B cell (primary cell): ENCODE measurements at places on chromosomes 2 and 18.

DNA sequence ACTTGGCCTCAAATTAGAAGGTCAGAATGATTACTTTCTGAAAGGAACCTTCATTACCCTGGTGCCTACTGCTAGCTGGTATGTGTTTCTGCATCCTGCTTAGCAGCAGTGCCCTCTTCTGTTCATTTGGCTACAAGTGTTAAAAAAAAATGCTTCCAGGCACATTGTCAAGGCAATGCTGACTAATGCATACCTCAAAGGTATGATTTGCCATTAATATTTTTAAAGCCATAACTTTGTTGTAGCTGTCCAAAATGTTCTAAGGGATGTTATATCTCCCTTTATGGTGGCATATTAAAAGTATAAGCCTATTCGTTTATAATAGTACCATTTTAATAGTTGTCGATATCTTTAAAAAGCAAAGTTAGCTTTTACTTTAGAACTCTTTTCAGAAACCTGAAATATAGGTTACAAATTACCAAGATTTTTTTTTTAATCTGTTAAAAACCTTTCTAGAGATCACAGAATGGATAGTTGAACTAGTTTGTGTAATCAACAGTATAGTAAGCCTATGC lies 52.0 kb upstream of the FAM171B start:
- DNase-seq, result peak; percentile 37

DNA sequence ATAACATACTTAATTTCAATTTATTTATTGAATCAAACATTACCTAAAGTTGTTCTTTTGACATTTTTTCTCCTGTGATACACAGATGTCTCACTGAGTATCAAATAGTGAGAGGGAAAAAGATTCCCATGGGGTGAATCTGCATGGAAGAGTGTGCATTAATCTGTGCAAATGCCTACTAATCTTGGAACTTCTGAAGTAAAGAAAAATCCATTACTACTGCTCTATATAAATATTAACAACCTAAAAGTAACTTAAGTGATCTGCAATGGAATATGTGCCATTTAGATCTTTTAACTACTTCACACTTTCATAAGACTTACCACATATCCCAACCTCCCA lies 125.5 kb downstream of the PLCL1 start:
- no peak for DNase-seq

GRCh38 chr18:70464343-70465114 lies 175.7 kb downstream of the SOCS6 start:
- DNase-seq, result peak; percentile 9

- DNase-seq, result no peak
Measured at GRCh38 chr2:236904389-236905263, 181.1 kb upstream of the COPS8 start.

DNA sequence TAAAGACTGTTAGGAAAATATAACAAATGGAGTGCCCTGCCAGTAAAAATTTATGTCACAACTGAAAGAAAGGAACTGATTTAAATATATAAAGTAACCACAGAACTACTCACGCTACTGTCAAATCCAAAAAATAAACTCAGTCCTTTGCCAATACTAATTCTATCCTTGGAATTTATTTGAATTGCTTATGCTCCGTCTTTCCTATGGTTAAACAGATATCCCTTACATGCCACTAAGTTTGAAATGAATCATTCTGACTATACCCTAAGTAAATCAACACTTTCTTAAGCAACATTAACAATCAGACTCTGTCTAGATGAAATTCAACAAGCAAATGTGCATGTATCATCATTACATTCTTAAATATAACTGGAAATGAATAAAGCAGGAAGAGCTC lies 9.8 kb downstream of the HNRNPLL start:
- no peak for DNase-seq

DNA sequence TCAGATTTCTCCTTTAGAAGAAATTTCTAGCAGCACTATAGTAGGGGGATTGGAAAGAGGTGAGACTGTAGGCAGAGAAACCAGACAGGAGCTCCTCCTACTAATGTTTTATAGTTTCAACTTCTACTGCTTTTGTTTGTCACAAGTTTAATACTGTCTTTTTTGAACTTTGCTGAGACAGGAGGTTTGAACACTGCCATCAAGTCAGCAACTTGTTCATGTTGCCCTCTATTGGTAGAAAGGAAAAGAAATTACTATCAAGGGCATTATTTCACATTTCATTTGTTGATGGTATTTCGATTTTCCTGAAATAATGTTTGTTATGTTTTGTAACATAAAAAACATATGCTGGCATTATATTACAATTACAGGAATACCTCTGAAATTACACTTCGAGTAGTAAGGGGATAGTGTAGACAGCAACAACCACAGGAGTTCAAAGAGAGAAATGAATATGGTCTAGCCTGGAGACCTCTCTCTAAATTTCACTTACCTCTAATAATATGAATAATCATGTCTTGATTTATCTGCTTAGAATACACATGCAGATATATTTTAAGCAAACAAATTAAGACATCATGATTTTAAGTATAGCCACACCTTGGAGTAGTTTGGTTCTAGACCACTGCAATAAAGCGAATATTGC lies 12.4 kb upstream of the CCDC88A start:
- peak; percentile 45 for DNase-seq

- no peak for DNase-seq
Measured at GRCh38 chr2:190149908-190150307, 87.4 kb upstream of the MSTN start.

GRCh38 chr2:120613742-120614571 lies 121.7 kb upstream of the GLI2 start:
- DNase-seq, result no peak

DNA sequence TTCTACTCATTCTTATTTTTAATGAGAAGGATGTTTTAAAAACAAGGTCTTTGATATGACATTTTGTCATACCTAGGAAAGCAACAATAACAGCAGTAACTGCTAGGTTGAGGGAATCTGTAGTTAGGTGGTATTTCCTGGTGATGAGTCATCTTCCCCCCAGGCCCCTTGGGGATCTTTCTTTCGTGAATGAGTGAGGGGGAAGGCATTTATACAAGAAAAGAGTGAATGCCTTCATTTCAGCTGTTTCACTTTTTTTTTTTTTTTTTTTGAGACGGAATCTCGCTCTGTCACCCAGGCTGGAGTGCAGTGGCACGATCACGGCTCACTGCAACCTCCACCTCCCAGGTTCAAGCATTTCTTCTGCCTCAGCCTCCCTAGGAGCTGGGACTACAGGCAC lies 108.6 kb downstream of the MAP4K4 start:
- DNase-seq, result peak; percentile 58

DNA sequence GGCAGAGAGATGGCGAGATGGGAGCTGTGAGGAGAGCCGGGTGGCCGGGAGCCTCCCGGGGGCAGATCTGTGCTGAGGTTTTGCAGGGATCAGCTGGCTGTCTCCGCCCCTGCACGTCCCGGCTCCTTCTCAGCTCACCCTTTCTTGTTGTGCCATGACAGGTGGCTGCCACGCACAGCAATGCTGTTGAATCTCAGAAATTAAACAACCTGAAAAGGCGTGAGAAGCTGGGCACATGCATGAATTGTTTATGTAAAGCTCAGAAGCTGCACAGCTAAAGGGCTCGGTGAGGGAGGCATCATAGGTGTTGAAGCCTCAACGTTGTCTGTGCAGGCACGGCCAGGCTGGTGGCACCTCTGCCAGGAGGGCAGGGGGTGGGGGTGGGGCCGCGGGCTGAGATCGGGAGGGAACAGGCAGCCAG lies 858 bp upstream of the RTP5 start:
- peak; percentile 12 for DNase-seq

- no peak for DNase-seq
Measured at GRCh38 chr2:101609433-101609832, 88.1 kb upstream of the MAP4K4 start.

DNA sequence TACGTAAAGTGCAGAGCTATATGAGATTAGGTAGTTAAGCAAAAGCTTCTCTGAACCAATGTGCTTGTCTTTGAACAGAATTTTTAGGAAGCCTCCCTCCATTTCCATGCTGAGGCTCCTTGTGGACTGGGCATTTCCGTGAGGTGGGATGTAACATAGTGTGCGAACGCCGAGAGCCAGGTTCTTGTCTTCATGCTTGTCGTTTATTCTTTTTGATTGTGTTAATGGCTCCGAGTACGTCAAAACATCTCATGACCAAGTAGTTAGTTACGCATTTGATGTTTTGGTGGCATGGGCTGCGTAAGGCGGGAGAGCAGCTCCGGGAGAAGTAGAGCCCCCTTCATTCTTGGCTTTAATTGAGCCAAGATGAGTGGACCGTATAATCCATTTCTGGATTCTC lies 32.9 kb downstream of the DGKD start:
- no peak for DNase-seq
